ENCODE measurements at places on chromosomes 12 and 14.

GRCh38 chr14:61659582-61659981 lies 35.7 kb upstream of the HIF1A start:
- no peak for DNase-seq

GRCh38 chr14:75068294-75069120 lies 934 bp upstream of the ZC2HC1C start:
- DNase-seq, result no peak

DNA sequence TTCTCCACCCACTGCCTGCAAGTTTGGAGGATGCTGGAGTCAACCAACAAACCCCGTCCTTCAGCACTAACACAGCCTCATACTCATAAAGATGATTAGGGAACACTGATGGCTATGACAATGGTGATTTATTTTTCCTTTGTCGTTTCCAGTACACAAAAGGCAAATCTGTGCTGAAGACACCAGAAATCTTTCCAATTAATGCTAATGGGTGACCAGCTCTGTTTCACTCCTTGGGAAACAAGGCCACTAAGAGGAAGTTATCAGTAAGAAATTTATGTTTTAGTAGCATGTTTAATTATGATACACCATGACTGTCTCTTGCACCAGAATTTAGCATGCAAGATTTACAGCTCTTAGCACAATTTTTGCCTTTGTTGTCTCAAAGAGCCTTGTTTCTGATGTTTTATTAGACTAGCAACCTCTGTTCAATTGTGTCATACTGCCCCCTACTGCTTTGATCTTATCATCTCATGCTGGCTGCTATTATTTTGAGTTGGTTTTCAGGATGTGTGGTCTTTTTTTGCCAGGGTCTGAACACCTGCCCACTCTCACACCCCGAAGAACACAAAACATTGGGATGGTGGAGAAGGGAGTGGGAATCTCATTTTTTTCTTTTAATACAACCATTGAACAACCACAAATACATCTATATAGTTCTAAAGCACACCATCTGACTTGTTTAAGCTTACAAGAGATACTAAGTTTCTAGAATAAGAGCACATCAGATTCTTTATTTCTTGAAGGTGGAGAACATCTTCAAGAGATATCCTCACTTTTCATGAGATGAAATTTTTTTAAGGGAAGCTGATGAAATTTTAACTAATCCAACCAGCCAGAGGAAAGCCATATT lies 160.9 kb downstream of the SPTSSA start:
- DNase-seq, result no peak

- no peak for DNase-seq
Observed at GRCh38 chr14:90669731-90670130, 146.5 kb downstream of the TTC7B start.

- DNase-seq, result no peak
Observed at GRCh38 chr14:97277711-97278110, 480.5 kb downstream of the VRK1 start.
